ENCODE measurements at places on chromosomes 7 and 10.

DNA sequence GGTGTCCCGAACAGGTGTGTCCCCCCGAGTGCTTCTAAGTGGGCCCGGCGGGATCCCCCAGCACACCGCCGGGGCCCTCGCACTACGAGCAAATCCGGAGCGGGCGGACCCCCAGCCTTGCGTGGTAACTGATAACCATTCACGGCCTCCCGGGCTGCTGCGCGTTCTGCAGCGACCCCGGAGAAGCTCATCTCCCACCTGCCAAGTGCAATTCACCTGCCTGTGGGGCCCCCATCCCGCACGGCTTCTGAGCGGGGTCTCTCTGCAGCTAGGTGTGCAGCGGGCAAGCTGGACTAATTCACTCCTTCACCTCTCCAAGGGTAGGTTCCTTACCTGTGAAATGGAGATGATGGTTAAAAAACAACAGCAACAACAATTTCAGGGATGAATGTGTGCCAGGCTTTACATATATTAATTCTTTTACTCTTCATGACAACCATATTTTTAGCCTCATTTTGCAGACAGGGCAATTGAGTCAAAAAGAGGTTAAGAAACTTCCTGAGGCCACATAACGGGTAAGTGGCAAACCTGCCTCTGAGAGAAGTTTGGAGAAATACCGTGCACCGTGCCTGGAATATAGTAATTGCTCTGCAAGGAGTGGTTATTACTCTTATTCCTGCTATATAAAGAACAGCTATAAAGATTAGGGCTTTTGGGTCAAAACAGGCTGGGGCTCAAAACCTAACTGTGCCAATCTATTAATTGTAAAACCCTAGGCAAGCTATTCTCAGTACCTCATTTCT lies 652 bp upstream of the PODXL start:
- DNase-seq, result no peak

GRCh38 chr10:73577788-73578187 lies 13.4 kb downstream of the USP54 start:
- peak; percentile 89 for DNase-seq

DNA sequence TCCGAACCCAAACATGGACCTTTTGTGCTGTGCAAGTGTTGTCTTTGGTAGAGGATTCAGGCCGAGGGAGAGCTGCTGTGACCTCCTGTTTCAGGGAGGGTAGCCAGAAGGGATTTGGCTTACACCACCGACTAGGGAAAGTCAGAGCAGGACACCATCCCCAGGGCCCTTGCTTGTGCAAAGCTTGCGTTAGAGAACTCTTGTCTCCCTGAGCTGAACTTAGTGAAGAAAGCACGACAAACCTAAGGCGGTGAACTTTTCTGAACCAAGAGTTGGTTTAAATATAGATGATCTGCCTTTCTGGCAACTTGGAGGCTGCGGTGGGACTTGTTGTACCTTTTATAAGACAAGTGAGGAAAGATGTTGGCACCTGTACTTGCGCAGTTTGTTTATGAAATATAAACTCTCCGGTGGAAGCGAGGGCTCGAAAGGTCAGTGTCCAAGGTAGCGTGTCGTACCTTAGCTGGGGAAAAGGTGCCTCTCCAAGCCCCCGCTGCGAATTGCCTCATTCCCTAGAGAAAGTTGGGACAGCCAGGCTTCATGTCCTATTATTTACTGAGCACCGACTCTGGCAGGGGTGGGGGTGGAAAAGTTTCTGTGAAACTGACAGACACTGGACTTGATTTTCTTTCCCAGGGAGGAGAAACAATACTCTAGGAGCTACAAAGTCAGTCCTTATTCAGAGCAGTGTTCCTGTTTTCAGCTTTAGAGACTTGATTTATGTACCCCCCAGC lies 31.6 kb downstream of the WBP1L start:
- peak; percentile 97 for DNase-seq

- DNase-seq, result no peak
Measured at GRCh38 chr7:252981-253380, 37.0 kb upstream of the FOXL3 start.

- DNase-seq, result no peak
Measured at GRCh38 chr10:51667678-51668335, 31.6 kb downstream of the CSTF2T start.

GRCh38 chr10:103833731-103834365 lies 21.5 kb downstream of the SH3PXD2A start:
- no peak for DNase-seq

GRCh38 chr7:102933763-102934162 lies 21.0 kb downstream of the LRRC17 start:
- peak; percentile 90 for DNase-seq

DNA sequence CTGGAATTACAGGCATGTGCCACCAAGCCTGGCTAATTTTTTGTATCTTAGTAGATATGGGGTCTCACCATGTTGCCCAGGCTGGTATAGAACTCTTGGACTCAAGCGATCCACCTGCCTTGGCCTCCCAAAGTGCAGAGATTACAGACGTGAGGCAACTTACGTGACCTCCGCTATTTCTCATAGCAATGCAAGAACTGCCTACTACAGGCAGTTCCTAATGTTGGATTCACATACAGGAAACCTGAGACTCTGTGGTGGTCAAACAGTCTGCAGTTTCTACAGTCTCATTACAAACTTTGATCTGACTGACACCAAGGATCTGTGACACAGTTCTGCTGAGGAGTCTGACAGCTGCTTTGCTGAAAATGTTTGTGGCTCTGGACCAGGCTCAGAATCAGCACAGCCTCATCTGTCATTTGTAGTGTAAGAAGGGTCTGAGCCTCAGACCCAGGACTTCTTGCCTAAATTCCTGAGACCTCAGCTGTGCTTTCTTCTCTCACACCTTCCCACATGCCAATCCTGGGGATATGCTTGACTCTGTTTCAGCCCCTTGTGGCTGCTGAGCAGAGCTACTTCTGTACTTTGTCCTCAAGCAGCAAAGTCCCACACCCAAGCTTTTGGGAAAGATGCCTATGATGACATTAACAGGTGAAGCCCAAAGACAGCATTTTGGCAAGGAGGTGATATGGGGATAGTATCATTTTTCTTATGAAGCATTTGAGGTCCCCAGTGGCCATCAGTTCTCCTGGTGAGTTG lies 48.0 kb upstream of the CYP2C9 start:
- no peak for DNase-seq

DNA sequence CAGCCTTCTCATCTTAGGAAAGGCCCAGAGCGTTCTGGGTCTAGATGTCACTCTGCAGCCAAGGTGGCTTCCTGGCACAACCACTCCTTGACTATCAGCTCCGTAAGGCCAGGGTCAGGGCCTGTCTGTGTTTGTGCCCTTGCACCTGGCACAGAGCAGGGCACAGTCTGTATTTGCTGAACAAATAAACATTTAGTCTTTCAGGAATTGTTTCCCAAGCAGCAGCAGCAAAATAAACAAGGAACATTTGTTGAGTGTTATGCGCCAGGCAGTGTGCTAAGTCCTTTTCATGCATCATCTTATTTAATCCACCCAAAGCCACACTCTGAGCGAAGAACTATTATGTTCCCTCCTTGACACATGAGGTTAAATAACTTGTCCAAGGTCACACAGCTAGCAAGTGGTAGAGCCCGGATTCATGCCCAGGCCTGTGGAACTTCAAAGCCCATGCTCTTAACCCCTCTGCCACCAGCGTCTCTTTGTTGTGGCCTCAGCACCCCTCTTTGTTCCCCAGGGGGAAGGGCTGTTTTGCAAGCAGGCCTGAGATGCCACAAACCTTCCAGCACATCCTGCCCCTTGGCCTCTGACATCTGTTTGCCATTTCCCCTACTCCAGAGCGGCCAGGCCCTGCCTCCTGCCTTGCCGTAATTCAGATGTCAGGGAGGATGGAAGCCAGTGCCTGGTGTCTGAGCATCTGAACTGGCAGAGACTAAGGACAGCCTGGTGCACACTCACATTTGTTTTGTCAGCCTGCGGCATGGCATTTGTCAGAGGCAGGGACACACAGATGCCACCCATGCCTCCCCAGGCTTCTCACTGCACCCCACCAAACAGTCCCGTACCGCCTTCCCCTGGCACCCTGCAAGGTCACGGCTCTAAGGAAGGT lies 325.8 kb upstream of the ZMIZ1 start:
- DNase-seq, result no peak

- no peak for DNase-seq
Measured at GRCh38 chr7:85222522-85222921, 35.7 kb upstream of the SEMA3D start.

GRCh38 chr7:41517771-41518170 lies 185.1 kb downstream of the INHBA start:
- no peak for DNase-seq

DNA sequence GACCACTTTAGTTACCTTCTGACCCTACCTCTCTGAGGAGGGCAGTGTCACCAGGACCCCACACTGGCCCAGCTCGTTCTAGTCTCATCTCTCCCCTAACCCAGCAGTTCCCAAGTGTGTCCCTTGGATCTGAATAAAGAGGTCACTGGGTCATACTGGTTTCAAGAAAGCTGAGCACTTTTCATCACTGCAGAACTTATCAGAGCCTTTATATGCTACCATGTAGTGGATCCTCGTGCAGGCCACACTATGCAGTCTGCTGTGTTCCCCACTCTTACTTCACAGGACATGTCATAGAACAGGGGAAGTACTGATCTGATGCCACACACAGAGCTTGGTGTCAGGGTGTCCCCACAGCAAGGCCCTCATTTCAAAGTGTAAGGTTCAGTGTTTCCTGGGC lies 113.8 kb downstream of the GFRA1 start:
- DNase-seq, result no peak

GRCh38 chr10:1047937-1048336 lies 982 bp downstream of the IDI1 start:
- DNase-seq, result no peak

- no peak for DNase-seq
Measured at GRCh38 chr10:7007600-7008190, 403.1 kb downstream of the SFMBT2 start.

- DNase-seq, result no peak
Measured at GRCh38 chr7:84060760-84061261, 133.8 kb downstream of the SEMA3A start.

- no peak for DNase-seq
Measured at GRCh38 chr7:1807821-1808600, 137.9 kb downstream of the ELFN1 start.

- DNase-seq, result no peak
Measured at GRCh38 chr10:14039968-14040668, 290.6 kb downstream of the FRMD4A start.

DNA sequence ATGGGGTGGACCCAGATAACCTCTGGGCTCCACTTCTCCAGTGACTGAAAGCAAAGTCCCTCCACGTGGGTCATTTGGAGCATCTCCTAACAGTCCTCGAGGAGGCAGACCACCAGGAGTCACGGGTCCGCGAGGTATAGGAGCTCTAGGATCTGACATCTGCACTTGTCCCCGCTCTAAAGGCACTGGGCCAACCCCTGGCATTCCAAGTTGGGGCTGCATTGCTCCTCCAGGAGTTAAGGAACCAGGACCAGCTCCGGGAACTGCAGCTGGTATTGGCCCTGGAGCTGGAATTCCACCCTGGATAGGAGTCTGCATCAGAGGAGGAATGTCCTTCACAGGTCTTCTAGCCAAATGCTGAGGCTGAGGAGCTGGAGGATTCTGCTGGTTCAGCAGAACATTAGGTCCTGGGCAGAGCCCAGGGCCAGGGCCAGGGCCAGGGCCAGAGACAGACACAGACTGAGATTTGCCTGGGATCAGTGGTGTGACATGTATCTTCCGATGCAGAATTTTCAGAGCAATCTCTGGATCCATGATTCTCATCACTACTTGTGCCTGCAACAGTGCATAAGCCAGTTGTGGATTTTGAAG lies 827 bp downstream of the CSTF2T start:
- DNase-seq, result no peak

GRCh38 chr7:110938165-110938564 lies 152.8 kb upstream of the LRRN3 start:
- no peak for DNase-seq

DNA sequence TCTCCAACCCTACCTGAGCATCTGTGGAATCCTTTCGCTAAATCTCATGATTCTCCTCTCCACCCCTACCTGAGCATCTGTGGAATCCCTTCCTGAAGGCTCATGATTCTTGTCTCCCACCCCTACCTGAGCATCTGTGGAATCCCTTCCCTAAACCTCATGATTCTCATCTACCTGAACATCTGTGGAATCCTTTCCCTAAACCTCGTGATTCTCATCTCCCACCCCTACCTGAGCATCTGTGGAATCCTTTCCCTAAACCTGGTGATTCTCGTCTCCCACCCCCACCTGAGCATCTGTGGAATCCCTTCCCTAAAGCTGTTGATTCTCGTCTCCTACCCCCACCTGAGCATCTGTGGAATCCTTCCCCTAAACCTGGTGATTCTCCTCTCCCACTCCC lies 342.0 kb downstream of the SDK1 start:
- no peak for DNase-seq

DNA sequence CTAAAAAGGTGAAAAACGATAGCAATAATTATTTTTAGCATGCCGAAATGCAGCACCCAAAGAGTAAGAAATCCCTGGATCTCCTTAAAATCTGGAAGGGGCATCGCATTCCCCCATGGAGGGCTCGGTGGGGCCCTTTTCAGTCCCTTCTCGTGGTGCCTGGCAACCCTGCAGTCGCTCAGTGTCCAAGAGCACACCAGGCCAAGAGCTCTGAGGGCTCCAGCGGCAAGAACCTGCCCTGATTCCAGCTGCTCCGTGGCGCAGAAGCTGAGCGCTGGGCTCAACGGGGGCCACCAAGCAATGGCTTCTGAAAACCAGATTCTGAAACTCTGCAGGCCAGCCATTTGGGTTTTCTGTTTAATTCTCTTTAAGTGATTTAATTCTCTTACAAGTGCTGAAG lies 131.2 kb downstream of the PRKAG2 start:
- no peak for DNase-seq

DNA sequence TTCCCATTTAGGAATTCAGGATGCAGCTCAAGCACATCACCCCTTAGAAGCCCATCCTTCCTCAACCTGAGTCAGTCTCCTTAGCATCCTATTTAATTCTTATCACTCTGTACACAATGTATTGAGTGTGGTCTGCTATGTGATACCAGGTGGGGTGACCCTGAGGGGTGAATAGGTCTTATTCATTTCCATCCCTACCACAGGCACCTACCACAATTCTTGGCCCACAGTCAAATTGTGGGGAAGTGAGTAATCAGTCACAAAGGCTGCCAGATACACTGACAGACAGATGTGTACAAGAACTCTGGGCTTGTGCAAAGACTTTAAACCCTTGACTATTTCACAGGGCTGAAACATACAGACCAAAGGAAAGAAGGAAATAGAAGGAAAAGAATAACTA lies 560.5 kb downstream of the PARD3 start:
- DNase-seq, result no peak
